ENCODE measurements at places on chromosomes 6 and 20.

DNA sequence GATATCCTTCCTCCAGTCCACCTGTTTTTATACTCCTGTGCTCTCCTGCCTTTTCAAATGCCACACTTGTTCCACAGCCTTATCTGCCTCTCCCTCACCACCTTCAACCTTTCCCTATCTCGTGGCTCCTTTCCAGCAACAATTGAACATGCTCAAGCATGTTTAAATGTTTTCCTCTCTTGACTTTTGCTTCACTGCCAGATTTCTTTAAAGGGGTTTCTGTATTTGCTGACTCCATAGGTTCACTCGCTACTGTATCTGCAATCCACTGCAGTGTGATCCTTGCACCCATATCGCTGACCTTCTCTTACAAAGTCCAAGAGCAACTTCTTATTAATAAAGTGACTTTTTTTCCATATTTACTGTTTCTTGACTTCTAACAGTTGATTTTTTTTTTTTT lies 11.2 kb upstream of the GMNN start:
- no peak for DNase-seq

DNA sequence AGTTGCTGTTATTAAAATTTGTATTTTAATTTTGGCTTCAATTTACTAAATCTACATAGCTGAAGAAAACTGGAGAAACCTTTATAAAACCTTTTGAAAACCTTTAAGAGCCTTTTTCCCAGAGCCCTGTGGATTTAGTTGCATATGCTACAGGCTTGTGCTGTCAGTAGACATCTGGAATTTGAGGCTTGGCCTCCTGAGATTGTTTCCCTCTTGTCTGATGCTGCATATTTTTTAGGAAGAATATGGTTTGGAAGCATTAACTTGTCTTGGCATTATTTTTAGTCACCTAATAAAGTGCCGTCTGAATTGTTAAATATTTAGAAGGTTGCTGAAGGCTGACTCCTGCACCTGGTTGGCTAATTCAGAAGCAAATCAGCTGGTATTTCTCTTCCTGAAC lies 369.4 kb downstream of the UTRN start:
- DNase-seq: no peak

DNA sequence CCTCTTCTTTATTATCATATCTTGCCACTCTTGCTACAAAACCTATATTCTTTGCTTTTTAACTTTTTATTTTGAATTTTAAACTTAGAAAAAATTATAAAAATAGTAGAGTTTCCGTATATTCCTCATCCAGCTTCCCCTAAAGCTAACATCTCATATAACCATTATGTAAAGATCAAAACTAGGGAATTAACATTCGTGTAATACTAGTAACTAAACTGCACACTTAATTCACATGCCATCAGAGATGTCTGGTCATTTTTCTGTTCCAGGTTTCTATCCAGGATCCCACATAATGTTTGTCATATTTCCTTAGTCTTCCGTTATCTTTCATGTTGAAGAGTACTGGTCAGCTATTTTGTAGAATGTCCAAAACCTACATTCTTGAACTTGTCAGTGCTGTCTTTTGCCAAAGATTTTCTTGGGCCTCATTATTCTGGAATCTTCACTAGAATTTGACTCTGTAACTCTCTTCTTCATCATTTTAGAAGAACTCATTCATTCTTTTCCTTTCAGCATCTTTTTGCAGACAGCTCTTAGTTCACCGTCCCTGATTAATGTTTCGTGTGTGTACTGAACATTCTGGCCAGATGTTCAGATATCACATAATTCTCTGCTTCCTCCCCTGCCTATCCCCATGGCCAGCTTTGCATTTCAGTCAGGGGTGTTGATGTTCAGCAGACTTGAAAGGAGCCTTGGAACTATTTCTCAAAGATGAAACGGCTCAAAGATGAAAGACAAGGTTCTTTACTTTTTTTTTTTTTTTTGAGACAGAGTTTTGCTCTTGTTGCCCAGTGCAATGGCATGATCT lies 9.4 kb downstream of the CTNNBL1 start:
- no peak for DNase-seq

GRCh38 chr6:14231071-14231483 lies 113.5 kb downstream of the CD83 start:
- DNase-seq: no peak

GRCh38 chr20:63835021-63835858 lies 4.2 kb upstream of the ZBTB46 start:
- peak; percentile 91 for DNase-seq
